ENCODE measurements at places on chromosomes 6 and 20. TPM values are rescaled to one million over a fixed set of nuclear protein-coding genes. Genes with fewer than 3 reads are reported as not detected.

PBOV1 gene
- total RNA-seq, result not detected

NKX2-2 gene
- not detected for total RNA-seq

SEL1L2 gene
- not detected for total RNA-seq

PGM3 gene
- total RNA-seq, result 20.4 TPM

KIF6 gene
- total RNA-seq, result 0.18 TPM

LY6G6D gene
- total RNA-seq, result not detected
